Testis (tissue), 5 donors: ENCODE measurements at places on chromosomes 4 and X. TPM values are rescaled to one million over a fixed set of nuclear protein-coding genes. Genes with fewer than 3 reads are reported as not detected.

GRCh38 chrX:66914080-66914479 is 275.2 kb upstream of the EDA2R start:
- DNase-seq, result no peak

DNA sequence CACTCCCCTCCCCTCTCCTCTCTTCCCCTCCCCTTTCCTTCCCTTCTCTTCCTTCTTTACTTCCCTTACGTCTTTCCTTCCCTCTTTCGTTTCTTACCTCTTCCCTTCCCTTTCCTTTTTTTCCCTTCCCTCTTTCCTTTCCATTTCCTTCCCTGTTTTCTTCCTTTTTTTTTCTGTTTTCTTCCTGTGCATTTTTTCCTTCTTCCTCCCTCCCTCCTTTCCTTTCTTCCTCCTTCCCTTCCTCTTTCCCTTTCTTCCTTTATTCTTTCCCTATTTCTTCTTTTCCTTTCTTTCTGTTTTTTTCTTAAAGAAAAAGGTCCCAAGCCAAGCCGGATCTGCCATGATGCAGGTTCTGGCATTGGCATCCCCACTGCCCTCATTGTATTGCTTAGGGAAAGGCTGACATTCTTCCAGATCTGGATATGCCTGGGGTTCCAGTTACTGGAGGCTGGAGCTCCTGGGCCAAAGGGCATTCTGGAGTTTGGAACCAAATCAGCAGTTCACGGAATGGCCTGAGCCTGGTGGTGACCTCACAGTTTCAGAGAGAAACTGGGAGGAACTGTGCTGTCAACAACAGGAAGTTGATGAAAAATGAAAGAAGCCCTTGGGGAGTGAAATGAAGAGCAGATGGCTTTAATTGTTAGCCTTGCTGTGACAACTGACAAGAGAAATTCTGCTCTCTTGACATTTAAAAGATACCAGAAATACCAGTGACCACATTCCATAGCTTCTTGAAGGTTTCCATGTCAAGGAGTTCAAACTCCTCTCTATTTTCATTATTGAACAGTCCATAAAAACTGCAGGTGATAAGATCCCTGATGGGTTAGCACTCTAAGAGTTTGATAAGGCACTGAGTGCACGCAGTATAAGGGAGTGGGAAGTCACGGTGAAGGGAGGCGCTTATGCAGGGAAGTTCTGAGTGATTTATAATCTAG is 622.1 kb downstream of the SPRY1 start:
- peak; percentile 45 for DNase-seq

- DNase-seq, result no peak
Measured at GRCh38 chr4:87895964-87896621, 63.3 kb downstream of the MEPE start.

- no peak for DNase-seq
Measured at GRCh38 chrX:125628435-125628834, 308.8 kb downstream of the TEX13C start.

DNA sequence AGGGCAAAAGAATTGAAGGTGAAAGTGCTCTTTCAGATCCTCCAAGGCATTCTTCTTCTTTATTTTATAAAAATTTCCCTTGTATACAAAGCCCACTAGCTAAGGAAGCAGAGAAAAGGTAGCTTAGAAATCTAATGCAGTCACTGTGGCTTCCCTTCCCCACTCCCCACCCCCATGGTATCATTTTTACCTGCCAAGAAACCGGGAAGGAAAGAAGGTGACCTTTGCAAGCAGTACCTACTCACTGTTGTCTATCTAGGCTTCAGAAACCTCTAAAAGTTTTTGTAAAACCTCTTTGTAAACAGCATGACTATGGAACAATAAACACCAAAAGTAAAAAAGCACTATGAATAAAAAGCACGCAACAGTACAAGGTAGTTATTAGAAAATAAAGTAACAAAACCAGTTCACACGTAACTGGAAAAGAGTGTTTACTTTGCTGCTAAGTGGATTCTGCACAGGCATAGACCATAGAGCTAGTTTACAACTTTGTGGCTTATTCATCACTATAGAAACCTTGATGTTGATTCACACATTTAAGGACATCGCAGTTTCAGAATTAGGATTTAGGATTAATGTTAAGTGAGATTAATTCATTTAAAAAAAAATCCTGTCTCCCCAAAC is 109.6 kb upstream of the FTHL17 start:
- no peak for DNase-seq

- DNase-seq, result no peak
Measured at GRCh38 chr4:186724864-186725468, 1.3 kb upstream of the FAT1 start.

- no peak for DNase-seq
Measured at GRCh38 chr4:113701169-113701568, 60.4 kb downstream of the CAMK2D start.

DNA sequence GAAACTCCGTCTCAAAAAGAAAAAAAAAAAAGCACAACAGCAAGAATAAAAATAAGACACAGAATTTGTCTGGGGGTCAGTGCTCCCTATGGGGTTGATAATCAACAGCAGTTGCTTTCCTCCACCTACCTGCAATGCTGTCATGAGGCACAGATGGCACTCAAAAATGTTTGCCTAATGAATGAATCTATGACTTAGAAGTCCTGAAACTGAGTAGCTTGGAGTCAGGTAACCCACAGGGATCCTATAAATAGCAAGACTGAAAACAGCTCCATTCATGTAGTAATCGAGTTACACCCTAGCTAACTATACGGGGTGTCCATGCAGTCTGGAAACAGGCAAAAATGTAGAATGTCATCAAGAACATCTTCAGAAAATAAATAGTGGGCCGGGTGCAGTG is 19.8 kb upstream of the DDX3X start:
- DNase-seq, result no peak

- DNase-seq, result no peak
Measured at GRCh38 chr4:54607521-54607920, 50.2 kb upstream of the KIT start.

GRCh38 chr4:155593793-155594192 is 72.9 kb upstream of the GUCY1A1 start:
- DNase-seq, result no peak

DNA sequence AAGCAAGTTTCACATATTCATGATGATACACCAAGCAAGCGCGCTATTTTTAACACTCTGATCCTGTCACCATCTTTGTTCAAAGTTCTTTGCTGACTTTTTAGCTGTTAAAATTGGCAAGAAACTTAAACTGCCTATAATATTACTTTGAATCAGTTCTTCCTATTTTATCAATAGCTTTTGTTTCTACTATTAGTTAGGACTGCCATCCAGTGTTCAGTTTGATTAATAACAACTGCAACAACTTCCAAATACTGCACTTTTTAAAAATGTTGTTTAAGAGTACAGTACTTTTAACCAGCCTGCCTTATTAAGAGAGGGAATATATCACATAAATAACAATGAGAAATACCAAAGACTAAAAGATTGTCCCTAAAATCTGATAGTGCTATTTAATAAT is 614.3 kb downstream of the FAM133A start:
- no peak for DNase-seq

GRCh38 chr4:114132830-114133229 is 153.4 kb upstream of the ARSJ start:
- no peak for DNase-seq

DNA sequence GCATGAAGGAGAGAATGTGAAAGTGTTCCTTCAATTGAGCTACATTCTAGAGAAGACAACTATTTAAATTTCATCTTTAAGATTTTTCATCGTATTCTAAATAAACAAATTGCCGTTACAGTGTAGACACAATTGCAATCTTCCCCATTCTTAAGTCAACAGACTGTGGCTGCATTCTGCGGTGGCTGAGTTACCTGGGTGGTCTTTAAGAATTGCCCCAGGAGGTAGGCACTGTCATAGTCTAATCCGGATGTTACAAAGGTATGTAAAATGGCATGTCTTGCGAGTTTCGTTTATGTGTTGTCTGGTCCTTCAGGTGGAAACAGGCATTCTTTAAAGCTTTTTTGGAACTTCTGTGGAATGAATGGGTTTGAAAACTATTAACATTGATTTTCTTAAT is 586.1 kb upstream of the PITX2 start:
- DNase-seq, result no peak

DNA sequence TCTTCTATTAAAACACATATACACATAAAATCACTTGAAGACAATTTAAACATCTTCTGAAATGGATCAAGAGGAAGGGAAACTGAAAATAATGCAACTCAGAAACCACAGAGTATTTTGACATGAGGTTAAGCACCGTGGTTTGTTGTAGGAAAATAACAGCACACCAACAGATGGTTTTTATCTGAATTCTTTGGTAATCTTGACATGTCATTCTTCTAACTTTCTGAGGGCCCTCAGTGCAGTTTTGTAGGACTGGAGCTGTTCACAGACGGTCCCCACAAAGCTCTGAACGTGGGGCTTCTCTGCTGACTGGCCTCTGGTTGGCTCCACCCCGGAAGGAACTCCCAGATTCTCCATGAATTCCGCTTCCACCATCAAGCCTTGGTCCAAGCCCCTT is 16.0 kb upstream of the TLR8 start:
- DNase-seq, result no peak

- DNase-seq, result no peak
Measured at GRCh38 chr4:70303090-70303489, 31.7 kb upstream of the CABS1 start.

DNA sequence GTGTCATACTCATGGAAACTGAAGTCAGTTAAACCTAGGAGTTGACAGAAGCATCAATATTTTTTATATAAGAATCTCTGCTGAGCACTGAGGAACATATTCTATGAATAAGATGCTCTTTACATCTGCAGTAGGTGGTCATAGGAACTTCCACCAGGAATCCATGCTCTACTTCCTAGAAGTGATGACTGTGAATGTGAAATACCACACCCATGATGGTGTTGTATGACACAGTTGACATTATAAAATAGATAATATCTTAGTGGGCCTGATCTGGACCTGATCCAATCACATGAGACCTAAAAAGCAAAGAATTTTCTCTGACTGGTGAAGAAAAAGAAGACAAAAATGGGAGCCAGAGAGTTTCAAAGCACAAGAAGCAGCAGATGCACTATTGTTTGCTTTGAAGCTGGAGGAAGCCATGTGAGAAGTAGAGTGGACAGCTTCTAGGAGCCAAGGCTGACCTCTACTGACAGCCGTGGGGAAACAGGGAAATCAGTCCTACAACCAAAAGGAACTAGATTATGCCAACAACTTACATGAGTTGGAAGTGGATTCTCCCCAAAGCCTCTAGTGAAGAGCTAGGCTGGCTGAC is 68.6 kb upstream of the HS3ST1 start:
- DNase-seq, result no peak

- no peak for DNase-seq
Measured at GRCh38 chrX:17405225-17405969, 30.4 kb downstream of the NHS start.

- no peak for DNase-seq
Measured at GRCh38 chr4:15007201-15007600, 4.9 kb downstream of the CPEB2 start.

DNA sequence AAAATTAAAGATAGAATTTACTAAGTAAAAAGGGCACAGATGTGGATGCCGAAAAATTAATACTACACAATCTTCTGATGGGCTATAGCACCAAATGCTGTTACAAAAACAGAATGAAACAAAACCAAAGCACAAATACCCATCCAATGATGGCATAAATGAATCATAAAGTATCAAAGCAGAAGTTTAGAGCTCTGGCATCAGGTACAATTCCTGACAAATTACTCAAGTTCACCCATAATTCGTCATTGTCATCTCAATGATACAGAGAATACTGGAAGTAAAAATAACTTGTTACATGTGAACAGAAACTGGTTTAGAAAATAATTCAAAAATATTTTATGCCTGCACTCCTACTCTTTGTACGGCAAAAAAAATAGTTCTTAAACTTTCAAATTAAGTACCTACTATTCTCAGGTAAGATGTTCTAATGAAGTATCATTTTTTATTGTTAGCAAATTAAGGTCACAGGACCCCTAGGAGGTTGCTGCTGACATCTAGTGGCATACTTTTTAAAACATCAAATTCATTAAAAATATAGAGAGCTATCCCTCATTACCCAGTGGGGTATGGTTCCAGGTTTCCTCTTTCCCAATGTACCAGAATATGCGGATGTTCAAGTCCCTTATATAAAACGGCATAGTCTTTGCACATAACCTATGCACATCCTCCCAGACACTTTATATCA is 126.1 kb downstream of the INPP4B start:
- no peak for DNase-seq

DNA sequence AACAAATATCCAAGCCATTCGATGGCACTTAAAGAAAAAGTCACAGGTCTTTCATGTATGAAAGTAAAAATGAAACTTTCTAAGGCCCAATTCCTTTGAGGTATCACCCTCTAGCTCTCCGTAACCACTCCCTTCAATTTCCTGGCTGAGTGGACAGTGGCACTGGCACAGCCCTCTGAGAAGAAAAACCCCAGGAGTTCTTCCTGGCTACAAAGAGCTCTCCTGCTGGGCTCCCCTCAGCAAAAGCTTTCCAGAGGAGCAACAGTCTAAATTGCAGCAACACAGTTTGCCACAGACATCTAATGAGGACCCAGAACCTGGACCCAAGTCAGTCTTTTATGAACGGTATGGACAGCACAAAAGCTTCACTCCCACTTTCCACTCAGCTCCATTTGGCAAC is 71.8 kb downstream of the FUNDC1 start:
- DNase-seq, result no peak

DNA sequence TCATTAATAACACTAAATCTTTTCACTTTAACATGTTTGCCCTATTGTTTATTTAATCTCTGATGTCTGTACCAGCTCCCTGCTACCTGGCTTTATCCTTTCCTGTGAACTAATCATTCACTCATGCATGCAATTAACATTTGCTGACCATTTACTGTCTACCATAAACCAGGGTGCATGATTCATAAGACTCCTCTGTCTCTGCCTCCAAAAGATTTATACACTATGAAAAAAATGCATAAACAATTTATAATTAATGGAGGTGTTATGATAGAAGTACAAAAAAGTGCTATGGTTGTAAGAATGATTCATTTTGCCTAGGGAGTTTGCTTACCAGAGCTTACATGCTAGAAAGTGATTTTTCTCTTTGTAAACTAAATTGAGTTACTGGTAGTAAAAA is 24.5 kb upstream of the CPEB2 start:
- no peak for DNase-seq

VSIG1 gene
- total RNA-seq, result 193 TPM

PQBP1 gene
- total RNA-seq, result 43.7 TPM

MAGEE2 gene
- total RNA-seq, result not detected

FHDC1 gene
- 3.8 TPM for total RNA-seq

GAK gene
- total RNA-seq, result 229 TPM

TBC1D8B gene
- 27.0 TPM for total RNA-seq
